Kidney tubule cell (primary cell): ENCODE measurements at places on chromosomes 2 and 18.

DNA sequence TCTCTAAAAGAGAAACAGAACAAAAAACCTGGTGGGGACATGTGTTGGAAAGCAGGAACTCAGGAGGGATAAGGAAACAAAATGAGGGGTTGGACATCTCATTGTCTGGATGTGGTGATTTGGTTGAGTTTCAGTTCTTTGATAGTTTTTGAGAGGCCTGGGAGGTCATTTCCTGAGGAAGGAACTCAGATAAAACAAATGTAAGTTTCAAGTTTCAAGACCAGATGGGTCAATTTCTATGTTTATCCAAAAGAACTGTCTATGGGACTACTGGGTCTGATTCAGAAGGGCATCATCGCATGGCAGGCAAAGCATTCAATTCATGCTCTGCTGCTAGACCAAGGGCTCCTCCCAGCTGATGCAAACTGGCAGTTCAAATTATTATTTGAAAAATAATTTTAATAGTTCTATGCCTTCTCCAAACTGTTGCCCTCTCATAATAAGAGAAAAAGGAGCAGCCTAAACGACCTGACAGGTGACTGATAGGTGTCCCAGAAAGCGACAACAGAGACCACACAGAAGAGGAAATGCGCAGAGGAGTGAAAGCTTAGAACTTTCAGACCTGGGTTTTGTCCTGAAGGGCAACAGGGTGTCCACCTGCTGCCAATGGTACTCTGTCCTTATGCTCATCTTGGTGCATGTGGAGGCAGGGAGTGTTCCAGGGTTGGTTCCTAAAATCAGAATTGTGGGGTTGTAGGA, 39.3 kb upstream of the SH3RF3 start:
- DNase-seq: no peak

- DNase-seq: peak; percentile 89
Measured at GRCh38 chr2:54572262-54572635, 116.1 kb downstream of the SPTBN1 start.

- no peak for DNase-seq
Measured at GRCh38 chr2:205055251-205055650, 510.0 kb downstream of the PARD3B start.

- no peak for DNase-seq
Measured at GRCh38 chr2:54912893-54913292, 137.4 kb downstream of the RTN4 start.

GRCh38 chr2:105149272-105149671, 92.3 kb upstream of the GPR45 start:
- no peak for DNase-seq
